ENCODE measurements at places on chromosomes 5 and 9. TPM values are rescaled to one million over a fixed set of nuclear protein-coding genes. Genes with fewer than 3 reads are reported as not detected.

DNA sequence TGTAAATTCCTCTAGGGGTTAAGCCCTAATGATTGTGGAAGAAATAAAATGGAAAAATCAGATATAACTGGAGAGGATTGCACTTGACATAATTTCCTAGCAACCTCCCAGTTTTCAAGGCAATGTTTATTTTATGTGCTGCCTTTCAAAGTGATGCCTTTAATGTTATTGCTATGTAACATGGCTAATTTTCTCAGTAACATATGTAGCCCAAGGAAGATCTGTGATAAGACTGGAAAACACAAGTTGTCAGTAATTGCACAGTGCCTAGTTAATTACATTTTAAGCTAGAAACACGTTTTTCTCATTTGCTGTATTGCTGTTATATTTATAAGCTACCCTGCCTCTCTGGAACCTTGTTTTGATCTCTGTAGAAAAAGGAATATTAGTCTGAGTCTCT lies 49.2 kb upstream of the KCNN2 start:
- no peak for DNase-seq

DNA sequence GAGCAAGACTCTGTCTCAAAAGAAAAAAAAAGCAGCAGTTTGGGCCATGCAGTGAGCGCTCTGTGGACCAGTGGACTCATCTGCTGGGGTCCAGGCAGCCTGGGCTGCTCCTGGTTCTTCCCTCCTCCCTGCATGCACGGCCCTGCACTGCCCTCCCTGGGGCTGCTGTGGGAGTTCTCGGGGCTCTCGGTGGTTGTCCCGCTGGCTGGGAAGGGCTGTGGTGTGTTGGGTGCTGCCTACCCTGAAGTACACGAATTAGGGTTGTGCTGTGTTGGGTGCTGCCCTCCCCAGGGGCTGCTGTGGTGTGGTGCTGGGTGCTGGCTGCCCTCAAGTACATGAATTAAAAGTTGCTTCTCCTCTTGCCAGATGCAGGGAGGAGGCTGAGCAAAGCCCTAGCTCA lies 18.3 kb upstream of the CLPTM1L start:
- no peak for DNase-seq

GRCh38 chr5:16564248-16564867 lies 52.4 kb downstream of the RETREG1 start:
- no peak for DNase-seq

GRCh38 chr5:126846344-126846743 lies 69.4 kb downstream of the LMNB1 start:
- no peak for DNase-seq

- DNase-seq = no peak
Measured at GRCh38 chr5:110625376-110625999, 101.0 kb downstream of the TMEM232 start.

DNA sequence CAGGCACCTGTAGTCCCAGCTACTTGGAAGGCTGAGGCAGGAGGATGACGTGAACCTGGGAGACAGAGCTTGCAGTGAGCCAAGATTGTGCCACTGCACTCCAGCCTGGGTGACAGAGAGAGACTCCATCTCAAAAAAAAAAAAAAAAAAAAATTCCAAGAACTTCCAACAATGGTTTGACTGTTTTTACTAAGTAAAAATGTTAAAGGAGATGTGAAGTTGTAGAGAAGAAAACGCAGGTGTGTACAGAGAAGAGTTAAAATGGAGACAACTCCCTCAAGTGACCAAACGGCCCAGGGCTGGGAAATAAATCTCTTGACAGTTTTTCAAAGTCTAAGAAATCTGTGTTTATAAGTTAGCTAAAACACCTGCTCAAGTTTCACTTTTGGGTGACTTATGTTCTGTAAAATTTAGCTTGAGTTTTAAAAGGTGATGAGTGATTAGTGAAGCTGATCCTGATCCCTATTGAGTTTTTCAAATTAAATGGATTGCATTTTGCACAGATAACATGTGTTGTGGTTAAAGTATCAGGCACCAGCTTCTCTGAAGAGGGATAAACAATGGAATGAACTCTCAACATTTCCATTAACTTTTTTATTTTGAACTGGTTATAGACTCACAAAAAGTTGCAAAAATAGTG lies 255.2 kb upstream of the CD180 start:
- DNase-seq = no peak

DNA sequence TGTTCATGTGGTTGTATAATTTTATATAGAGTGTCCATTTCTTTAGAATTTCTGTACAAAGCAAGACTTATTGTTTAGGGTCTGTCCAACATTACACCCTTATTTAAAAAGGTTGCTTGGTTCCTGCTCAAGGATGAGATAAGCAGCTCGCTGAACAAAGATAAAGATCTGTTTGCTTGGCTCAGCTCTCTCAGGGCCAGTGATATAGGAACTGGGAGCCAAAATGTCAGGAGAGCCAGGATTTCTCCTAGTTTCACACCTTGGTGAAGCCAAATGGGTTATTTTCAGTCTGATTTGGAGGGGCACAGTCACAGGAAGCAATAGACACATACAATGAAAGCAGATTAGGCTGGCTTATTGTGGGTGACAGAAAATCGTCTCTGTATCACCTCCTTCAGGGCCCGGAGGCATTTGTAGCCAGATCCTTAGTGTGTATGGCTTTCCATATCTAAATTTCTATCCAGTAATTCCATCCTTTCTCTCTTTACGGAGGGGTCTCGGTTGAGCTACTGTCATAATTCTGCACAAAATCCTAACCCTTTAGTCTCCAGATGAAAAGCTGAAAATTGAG lies 396.4 kb downstream of the TMEM232 start:
- DNase-seq = no peak

- no peak for DNase-seq
Measured at GRCh38 chr5:151520294-151520693, 70.8 kb downstream of the FAT2 start.

DNA sequence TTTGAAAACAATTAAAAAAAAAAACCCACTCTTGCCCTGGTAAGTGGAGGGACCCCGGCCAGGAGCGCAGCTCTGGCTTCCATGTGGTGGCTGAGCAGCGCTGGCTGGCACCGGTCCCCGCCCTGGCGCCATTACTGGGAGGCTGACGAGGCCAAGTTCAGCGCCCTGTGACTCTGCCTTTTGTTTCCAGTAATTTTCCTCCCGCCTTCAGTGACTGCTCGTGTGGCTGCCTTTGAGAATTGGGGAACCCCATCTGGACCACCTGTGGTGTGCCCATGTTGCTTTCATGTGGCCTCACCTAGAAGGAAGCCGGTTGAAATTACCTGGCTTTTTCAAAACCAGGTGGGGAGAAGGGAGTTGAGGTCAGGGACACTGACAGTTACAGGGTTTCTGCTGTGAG lies 136.1 kb downstream of the GAPVD1 start:
- no peak for DNase-seq

GRCh38 chr5:146130440-146131045 lies 25.2 kb upstream of the PLAC8L1 start:
- peak; percentile 6 for DNase-seq

DNA sequence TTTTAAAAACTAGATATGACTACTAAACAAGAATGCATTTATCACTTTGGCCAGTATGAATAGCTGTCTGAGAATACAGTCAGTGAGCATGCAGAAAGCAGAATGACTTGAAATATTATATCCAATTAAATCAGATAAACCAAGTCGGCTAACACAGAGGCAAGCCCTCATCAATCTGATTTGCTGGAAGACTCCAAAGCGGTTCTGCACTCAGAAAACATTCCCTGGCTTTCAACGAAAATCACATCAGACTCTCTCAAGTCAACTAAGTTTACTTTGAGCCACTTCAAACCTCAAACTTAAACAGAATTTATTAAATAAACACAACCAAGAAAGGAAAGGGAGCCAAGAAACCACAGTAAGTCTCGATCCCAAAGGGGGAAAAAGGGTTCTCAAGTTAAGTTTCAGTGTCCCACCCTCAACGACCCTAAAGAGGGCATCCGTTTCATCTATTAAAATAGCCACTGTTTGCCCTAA lies 1.4 kb downstream of the MYO10 start:
- DNase-seq = no peak

DNA sequence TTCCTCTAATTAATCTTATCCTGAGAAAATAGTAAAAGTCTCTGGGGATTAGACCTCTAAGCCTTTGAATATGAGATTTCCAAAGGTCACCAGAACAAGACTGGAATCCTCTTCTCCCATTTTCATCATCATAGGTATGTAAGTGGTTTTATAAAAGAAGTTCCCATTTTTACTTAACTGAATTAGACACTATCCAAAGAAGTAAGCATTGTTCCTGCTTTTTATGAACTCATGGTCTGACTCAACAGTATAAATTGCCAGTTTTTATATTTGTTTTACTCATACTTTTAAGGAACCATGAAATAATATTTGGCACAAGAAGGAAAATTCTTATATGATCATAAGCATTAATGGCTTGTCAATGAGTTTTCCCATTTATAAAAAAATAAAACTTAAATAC lies 167.1 kb upstream of the ADRA1B start:
- DNase-seq = no peak

- peak; percentile 69 for DNase-seq
Measured at GRCh38 chr5:82312373-82312856, 34.3 kb upstream of the RPS23 start.

DNA sequence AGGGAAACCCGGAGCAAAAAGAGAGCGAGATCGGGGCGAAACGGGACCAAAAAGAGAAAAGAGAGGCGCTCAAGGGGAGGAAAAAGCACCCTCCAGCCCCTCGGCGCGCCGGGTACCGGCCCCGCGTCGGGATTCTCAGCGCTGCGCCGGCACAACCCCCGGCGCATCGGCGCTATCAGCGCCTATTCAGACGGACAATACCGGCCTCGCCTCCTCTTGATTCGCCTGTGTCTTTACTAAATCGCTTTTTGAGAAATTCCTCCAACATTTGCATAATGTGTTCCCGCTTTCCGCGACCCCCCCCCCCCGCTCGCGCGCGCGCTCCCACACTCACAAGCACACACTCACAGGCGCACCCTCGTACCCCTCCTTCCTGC lies 578 bp downstream of the LHX6 start:
- DNase-seq = no peak

SPACA9 gene
- 3.6 TPM for polyA plus RNA-seq

PCDHGB2 gene
- polyA plus RNA-seq = 4.6 TPM

SPATA31D4 gene
- polyA plus RNA-seq = not detected

CCDC180 gene
- 0.65 TPM for polyA plus RNA-seq

TMEM215 gene
- not detected for polyA plus RNA-seq

ARL14EPL gene
- polyA plus RNA-seq = 0.05 TPM

LCN15 gene
- not detected for polyA plus RNA-seq
